Stimulated activated CD8-positive, alpha-beta memory T cell treated with anti-CD3 and anti-CD28 coated beads, Interleukin-7, amount 100 ng/mL, for 1 hour (primary cell): ENCODE measurements at places on chromosomes 5 and 9.

GRCh38 chr9:104851546-104851920, 76.4 kb downstream of the ABCA1 start:
- DNase-seq: no peak

- no peak for DNase-seq
These were observed 92.2 kb upstream of the TRPM3 start for GRCh38 chr9:71213633-71214032.

DNA sequence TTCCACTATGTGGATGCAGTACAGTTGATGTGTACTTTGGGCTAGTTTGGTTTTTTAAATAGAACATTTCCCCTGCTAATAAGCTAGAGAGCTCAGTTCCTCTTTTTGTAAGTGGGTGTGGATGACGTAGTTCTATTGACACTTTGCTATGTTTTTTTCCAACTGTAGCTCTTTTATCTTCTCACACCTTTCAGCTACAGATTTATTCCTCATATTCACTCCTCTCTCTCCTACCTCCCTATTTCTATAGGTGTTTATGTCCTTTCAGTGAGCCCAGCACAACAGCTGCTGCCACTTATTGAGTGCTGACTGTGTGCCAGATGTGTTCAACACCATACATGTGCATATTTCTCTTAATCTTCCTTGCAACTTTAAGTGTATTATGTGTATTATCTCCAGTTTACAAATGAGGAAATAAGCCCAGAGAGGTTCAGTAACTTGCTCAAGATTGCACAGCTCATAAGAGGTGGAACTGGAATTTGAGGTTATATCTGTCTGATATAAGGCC, 215.7 kb downstream of the SEMA6A start:
- DNase-seq: no peak

DNA sequence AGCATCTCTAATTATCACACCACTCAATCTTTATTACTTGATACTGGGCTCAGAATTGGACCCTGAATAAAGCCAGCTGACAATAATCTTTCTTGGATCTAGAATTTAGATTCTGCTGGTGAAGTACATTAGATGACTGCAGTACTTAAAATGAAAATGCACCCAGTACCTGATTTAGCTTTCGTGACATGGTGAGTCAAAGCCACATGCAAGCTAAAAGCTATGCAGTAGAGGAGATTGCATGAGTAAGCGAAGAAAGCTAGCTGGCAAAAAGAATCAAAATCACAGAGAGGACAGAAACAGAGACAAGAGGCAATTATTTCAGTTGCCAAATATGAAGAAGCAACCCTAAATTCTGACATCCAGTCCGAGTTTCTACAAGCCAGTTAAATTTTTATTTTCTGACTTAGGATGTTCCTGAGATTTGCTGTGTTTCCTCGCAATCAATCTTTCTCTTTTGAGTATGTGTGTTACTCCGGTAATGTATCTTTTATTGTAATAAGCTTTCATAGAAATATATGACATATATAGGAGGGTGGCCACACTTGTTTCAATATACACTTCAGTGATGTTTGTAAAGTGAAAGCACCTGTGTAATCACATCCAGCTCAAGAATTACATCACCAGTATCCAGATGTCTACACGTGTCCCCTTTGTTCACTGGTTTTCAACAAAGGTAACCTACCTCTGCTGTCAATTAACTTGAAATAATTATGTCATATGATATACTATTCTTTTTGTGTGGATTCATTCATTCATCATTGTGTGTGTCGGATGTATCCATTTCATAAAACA, 101.7 kb downstream of the CDH18 start:
- no peak for DNase-seq

- DNase-seq: no peak
These were observed 1116.0 kb upstream of the SEMA6A start for GRCh38 chr5:117690612-117691011.

DNA sequence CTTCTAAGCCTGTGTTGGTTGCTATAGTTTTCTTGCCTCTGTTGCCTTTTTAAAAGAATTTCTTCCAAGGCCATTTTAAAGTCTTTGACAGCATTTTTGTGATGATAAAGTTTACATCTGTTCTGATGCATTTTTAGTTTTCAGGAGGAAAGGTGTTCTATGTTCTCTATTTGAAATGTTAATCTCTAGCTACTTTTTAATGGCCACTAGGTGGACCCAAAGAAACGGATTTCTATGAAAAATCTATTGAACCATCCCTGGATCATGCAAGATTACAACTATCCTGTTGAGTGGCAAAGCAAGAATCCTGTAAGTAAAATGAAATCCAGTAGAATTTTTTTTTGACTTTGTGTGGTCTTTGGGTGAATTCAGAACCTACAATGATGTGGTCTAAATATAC, 60.2 kb downstream of the MELK start:
- no peak for DNase-seq

DNA sequence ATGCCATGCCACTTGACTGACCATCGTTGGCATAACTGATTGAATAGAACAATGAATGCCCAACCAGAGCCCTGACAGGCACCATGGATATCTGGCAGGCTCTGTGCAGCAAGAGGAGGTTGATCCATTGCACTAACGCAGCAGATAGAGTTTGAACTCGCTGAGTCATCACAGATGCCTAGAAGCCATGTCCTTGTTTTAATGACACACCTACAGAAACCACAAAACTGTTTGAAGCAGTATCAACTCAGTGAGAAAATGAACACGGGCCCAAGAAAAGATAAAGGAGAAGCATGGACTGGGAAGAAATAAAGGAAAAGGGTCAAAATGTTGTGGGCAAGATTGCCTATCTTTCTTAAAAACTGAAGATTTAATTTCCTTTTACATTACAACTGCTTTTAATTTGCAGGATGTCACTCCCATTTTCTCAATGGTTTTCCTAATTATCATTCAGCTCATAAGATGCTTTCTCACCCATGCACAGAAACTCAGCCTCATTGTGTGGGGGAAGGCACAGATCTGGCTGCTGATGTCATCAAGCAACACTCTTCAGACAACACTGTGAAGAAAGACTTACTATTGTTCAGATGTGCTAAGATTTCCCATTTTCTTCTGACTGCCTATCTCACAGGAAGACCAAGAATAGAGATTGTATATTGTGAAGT, 129.0 kb downstream of the PIK3R1 start:
- no peak for DNase-seq

DNA sequence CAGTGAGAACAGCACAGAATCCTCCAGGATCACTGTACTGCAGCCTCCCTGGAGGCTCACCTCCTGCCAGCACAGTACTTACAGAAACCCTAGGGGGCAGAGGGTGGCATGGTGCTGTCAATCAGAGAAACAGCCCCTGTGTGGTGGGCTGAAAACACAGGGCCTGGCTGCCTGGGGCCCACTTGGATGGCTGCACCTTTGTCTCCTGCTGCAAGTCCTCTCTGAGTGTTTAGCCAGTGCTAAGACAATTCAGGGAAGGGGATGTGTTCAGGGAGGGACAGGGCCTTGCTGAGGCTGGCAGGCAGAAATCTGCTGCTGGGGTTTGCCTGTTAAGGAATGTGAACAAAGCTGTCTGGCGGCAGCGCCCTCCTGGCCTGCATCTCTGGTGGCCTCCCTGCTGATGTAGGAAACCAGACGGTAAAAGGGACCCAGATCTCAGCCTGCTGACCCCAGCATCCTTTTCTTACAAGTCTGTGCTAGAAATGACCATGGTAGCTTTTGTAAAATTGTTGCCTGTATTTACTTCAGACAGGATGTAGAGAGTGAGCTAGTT, 39.5 kb downstream of the PRRC2B start:
- DNase-seq: no peak

DNA sequence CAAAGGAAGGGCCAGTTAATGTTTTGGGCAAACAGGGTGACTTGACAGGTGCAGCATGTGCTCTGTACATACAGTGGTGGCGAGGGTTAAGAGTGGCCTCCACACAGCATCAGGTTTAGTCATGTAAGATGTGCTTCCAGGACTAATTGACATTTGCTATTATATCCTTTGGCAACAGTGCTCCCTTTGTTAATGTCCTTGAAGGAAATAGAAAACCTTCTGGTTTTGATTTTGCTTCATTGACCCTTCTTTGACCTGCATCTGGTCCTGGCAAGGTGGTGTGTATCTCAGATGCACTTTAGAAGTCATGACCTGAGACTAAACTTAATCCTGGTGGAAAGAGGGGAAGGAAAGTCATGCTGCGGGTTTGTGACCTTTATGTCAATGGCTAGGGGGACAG, 440.0 kb downstream of the ENC1 start:
- no peak for DNase-seq

GRCh38 chr9:132849185-132849706, 28.8 kb downstream of the AK8 start:
- no peak for DNase-seq

- DNase-seq: no peak
These were observed 72.0 kb downstream of the ACTBL2 start for GRCh38 chr5:57410374-57411320.
